Hematopoietic multipotent progenitor cell treated with erythropoietin and hydrocortisone succinate and interleukin-3 and kit ligand, for 8 days (in vitro differentiated cells): ENCODE measurements at places on chromosomes 5 and 9.

DNA sequence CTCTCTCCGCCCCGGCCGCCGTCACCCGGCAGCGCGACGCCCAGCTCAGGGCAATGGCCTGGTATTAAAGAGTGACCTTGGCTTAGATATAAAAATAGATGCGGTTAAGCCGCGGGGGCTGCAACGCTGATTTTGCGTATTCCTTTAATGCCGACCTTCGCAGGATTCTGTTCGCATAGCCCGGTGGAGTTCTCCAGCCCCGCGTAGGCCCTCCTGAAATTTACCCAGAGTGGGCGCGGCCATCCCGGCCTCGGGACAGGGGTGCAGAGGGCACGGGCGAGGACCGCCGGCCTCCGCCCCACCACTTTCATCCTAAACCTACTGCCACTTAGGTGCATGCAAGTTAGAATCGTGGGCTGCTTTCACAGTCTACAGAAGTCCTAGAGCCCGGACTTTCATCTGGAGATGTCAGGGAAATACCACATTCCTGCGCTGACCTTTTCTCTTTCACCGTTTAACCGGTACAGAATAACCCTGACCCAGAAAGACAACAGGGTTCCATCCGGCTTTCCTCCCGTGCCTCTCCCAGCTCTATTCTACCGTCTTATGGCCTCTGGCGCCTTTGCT lies 492 bp upstream of the FAM169A start:
- no peak for DNase-seq

GRCh38 chr9:72996684-72997314 lies 43.9 kb upstream of the ALDH1A1 start:
- no peak for DNase-seq

DNA sequence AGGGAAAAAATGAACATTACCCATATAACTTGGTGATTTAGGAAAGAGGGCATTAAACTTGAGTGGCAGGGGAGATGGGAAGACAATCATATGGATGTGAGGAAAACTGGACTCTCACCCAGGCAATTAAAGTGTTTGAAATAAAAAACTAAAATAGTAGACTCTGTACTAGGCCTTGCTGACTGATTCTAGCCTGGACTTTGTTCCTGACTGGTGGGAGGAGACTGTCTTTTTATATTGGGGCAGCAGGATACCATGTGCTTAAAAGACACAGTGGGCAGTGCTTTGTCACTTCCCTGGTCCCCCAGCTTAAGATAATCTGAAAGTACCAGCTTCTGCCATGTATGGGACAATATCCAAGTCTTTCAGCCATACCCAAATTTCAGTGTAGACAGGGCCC lies 107.0 kb downstream of the ACTL7B start:
- no peak for DNase-seq

- no peak for DNase-seq
These were observed 55.9 kb upstream of the CDKN2B start for GRCh38 chr9:22064957-22065356.

- DNase-seq: no peak
These were observed 177.3 kb upstream of the SPEF2 start for GRCh38 chr5:35440409-35440808.

DNA sequence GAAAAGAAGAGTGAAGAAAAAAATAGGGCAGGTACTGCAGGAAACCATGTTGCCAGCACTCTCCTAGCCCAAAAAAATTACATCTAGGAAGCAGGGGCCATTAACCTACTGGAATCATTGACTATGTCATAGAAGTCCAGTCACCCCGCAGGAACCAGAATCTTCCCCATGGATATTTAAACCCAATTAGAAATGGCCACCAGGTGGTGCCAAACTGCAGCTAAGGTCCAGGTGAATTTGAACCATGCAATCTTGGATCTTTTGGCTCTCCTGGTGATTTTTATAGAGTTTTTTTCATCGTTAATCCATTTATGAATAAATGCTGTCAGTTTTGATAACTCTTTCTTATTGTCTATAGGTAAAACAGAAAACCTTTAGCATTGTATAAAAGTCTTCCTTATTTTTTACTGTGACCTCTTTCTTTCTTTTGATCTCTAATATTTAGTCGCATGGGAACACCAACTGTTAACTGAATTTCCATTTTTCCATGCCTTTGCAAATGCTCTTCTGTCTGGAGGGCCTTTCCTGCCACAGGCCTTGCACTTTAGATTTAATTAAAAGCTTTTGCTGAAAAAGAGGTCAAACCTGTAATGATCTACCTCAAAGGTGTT lies 147.5 kb upstream of the FGF10 start:
- peak; percentile 39 for DNase-seq

GRCh38 chr9:137000177-137000930 lies 4.0 kb upstream of the CLIC3 start:
- no peak for DNase-seq

- peak; percentile 37 for DNase-seq
These were observed 1.3 kb downstream of the BRD3 start for GRCh38 chr9:134066526-134066912.

- no peak for DNase-seq
These were observed 104.1 kb downstream of the DAB2IP start for GRCh38 chr9:121755581-121755980.

- DNase-seq: no peak
These were observed 24.7 kb downstream of the NR5A1 start for GRCh38 chr9:124482431-124483031.
